Effector memory CD8-positive, alpha-beta T cell (primary cell): ENCODE measurements at places on chromosomes 1 and 21.

- DNase-seq, result peak; percentile 8
Measured at GRCh38 chr1:16614361-16615252, 1.2 kb upstream of the NBPF1 start.

DNA sequence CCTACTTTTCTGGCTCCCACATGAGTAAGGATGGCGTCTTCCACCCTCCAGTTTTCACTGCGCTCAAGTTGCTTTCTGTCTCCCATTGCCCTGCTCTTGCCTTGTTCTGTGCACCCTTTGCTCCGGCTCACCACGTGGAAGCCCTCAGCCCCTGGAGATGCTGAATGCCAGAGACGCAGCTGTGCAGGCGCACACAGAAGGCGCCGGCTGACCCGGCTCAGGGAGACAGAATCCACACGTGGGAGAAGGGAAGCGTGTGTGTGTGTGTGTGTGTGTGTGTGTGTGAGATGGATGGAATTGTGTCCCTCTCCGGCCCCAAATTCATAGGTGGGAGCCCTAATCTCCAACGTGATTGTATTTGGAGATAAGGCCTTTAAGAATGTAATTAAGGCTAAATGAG is 118.2 kb upstream of the ERRFI1 start:
- no peak for DNase-seq

DNA sequence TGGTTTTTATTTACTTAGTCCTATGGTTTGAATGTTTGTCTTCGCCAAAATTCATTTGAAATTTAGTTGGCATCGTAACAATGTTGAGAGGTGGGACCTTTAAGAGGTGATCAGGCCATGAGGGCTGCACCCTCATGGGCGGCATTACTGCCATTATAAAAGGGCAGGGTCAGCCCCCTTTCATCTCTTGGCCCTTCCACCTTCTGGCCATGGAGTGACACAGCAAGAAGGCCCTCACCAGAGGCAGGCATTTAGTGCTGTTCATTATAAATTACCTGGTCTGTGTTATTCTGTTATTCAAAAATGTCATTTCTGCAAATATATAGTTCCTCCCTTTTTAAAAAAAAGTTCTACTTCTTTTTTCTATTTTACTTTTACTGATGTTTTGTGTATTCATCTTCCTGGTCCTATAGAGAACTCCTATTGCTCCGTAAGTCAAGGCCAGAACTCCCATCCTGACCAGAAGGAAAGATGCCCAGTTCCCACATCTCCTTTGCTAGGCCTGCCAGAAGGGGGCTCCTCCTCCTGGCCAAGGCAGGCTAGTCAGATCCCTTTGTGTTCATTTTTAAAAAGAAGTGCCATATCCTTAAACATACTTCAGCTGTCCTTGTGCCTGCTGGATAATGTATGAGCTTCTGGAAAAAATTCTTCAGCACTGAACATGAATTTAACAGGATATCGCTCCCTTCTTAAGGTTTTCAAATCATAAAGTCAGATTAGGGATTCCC is 10.0 kb upstream of the LBR start:
- no peak for DNase-seq

- DNase-seq, result no peak
Measured at GRCh38 chr1:164699815-164700491, 141.0 kb downstream of the PBX1 start.

DNA sequence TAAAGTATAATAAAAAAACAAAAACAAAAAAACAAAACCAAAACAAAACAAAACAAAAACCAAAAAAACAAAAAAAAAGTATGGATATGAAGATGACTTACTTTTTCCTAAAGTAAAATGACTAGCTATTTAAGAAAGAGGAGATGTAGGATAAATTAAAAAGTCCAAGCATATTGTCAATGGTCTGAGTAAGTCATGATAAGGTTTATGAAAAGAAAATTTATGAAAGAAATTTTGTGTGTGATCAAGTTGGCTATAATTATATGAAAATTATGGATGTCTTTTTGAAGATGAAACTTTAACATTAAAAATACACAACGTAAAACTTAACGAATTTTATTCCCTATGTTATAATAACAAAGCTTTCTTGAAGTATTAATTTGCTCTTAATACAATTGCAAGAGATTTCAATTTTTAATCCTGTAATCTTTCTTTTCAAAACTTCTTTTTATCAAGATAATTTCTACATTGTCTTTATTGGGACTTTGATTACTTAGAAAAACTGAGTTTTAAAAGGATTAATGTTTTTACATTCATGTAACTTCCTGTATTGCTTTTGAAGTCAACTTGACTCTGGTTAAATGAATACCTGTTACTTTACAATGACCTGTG is 200.9 kb upstream of the IVNS1ABP start:
- no peak for DNase-seq

DNA sequence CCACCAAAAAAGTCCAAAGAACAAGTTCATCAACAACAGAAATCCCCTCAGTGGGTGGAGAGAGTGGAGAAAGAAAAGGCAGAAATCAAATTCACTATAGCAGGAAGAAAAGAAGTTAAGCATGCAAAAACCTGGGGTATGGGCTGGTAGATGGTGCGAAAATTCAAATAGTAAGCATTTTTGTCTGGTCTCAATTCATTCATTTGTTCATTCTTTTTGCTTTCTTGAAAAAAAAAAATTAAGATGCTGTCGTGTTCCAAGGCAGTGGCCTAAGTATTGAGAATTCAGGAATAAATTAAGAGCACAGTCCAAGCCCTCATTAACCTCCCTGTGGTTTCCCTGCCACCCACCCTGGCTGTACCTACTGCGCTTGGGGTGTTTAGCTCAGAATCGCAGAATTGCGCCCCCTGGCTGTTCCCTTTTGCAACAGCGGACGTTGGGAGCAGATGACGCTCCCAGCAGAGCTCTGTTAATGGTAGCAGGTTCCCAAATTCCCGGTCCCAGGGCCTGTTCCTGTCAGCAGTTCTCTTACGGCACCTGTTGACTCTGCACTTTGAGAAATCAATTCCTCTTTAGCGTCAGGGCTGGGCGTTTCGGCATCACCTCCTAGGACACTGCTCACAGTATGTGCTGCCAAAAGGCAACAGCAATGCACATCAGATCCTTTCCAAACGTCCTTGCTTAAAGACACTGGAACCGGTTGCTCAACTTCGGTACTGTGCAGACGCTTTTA is 34.0 kb upstream of the SSX2IP start:
- DNase-seq, result peak; percentile 52
